ENCODE measurements at places on chromosomes 2 and 18. TPM values are rescaled to one million over a fixed set of nuclear protein-coding genes. Genes with fewer than 3 reads are reported as not detected.

GRCh38 chr2:4662161-4662779 lies 958.9 kb downstream of the DCDC2C start:
- no peak for DNase-seq

GRCh38 chr18:35192415-35192814 lies 48.4 kb upstream of the ZNF397 start:
- no peak for DNase-seq

Gene CXCR4
- 89.3 TPM for total RNA-seq

DNA sequence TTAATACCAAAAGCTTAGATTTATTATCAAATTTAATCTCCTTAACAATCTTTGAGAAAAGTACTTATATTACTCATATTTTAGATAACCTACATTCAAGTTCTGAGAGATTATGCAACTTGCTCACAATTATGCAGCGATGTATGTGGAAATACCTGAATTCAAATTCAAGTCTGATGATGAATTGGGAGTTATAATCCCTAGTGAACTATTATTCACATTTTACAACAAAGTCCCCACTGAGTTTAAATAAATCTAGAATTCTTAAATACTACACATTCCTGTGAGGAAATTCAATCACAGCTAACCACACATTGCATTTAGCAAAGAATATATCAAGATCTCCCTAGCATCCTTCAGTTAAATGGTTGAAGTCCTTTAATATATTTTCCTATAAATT lies 278.4 kb downstream of the NOL4 start:
- no peak for DNase-seq
